ENCODE measurements at places on chromosomes 12 and 14. TPM values are rescaled to one million over a fixed set of nuclear protein-coding genes. Genes with fewer than 3 reads are reported as not detected.

- no peak overlapping the region for H3K27ac ChIP-seq
- peaks cover 27% of the 10 kb centered on the region for H3K4me1 ChIP-seq
- DNase-seq: no peak
- peaks cover 2% of the 10 kb centered on the region for H3K27me3 ChIP-seq
- H3K4me3 ChIP-seq: no peak overlapping the region
These were observed 3.8 kb downstream of the RAPGEF3 start for GRCh38 chr12:47754881-47755280.

GRCh38 chr14:61652526-61653262 is 42.6 kb upstream of the HIF1A start:
- DNase-seq: no peak
- no peak overlapping the region for H3K27ac ChIP-seq
- no peaks in the 10 kb centered on the region for H3K4me1 ChIP-seq
- H3K4me3 ChIP-seq: no peak overlapping the region
- H3K36me3 ChIP-seq: no peaks in the 10 kb centered on the region

- no peak for DNase-seq
- no peak overlapping the region for H3K4me3 ChIP-seq
- no peaks in the 10 kb centered on the region for H3K36me3 ChIP-seq
- H3K27me3 ChIP-seq: no peaks in the 10 kb centered on the region
- no peak overlapping the region for H3K27ac ChIP-seq
These were observed 210.5 kb downstream of the FOXN3 start for GRCh38 chr14:89206389-89207031.

Gene CLEC6A
- total RNA-seq: not detected

GRCh38 chr12:53726341-53726740 is 911 bp downstream of the CALCOCO1 start:
- no peaks in the 10 kb centered on the region for H3K4me1 ChIP-seq
- no peak for DNase-seq
- H3K36me3 ChIP-seq: no peaks in the 10 kb centered on the region
- peak overlapping the region; percentile 71 for H3K4me3 ChIP-seq
- H3K27me3 ChIP-seq: peaks cover 3% of the 10 kb centered on the region

- no peaks in the 10 kb centered on the region for H3K36me3 ChIP-seq
- H3K27me3 ChIP-seq: no peaks in the 10 kb centered on the region
- no peak overlapping the region for H3K4me3 ChIP-seq
These were observed 221.8 kb downstream of the PRKD1 start for GRCh38 chr14:29705801-29706200.

Gene HCAR1
- not detected for total RNA-seq

GRCh38 chr12:32120419-32120818 is 13.8 kb downstream of the BICD1 start:
- H3K27me3 ChIP-seq: no peaks in the 10 kb centered on the region
- peaks cover 9% of the 10 kb centered on the region for H3K4me1 ChIP-seq
- no peak overlapping the region for H3K4me3 ChIP-seq
- no peak for DNase-seq
- peak overlapping the region; percentile 48 for H3K27ac ChIP-seq

- H3K27ac ChIP-seq: no peak overlapping the region
These were observed 244.4 kb downstream of the ZFP36L1 start for GRCh38 chr14:68548194-68549076.

Gene VTI1B
- 98.7 TPM for total RNA-seq

- H3K4me1 ChIP-seq: peaks cover 8% of the 10 kb centered on the region
- H3K27me3 ChIP-seq: no peaks in the 10 kb centered on the region
These were observed 56.6 kb downstream of the PAX9 start for GRCh38 chr14:36718216-36718615.

Gene TAS2R14
- 0.80 TPM for total RNA-seq

Gene FRMD6
- 23.7 TPM for total RNA-seq

DNA sequence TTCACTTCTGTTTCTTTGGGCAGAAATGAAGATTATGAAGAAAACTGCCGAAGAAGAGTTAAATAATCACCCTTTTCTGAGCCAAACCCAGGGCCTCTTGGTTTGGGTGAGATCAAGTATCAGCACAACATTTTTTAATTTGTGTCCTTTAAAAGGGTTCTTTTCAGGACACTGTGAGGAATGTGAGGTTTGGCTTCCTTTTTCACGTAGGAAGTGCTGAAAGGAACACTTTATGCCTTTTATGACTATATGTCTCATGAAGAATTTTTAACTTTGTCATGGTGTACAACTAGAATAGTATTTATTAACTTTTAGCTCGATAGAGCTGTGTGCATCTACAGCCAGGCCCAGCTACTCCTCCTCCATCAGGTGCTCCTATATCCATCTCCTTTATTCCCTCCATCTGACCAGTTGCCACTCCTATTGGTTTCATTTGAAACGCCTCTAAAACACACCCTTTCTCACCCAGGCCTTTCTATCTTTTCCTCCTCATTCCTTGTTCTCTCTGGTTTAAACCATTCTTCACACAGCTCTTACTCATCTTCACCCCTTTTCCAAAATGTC is 103.6 kb upstream of the LRIG3 start:
- H3K36me3 ChIP-seq: no peaks in the 10 kb centered on the region
- DNase-seq: no peak
- H3K4me3 ChIP-seq: no peak overlapping the region
- no peaks in the 10 kb centered on the region for H3K27me3 ChIP-seq

DNA sequence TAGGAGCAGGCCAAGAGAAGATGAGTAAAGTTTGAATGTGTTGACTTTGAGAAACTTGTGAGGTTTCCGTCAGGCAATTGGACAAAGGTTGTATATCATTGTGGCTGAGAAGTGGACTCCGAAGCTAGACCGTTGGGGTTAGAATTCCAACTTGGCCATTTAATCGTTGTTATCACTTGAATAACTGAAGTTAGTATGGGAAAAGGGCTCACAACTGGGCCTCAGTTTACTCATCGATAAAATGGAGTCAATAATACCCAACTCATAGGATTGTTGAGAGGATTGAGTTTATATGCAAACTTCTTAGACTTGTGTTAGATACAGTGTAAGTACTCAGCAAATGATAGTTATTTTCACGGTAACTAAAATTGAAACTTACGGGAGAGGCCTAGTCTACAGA is 846 bp downstream of the SLIRP start:
- peaks cover 8% of the 10 kb centered on the region for H3K36me3 ChIP-seq
- H3K27ac ChIP-seq: no peak overlapping the region

GRCh38 chr12:67982164-67982563 is 7.1 kb upstream of the IFNG-AS1 start:
- H3K4me1 ChIP-seq: no peaks in the 10 kb centered on the region
- no peak overlapping the region for H3K27ac ChIP-seq
- no peak overlapping the region for H3K4me3 ChIP-seq
- H3K27me3 ChIP-seq: no peaks in the 10 kb centered on the region
- H3K36me3 ChIP-seq: no peaks in the 10 kb centered on the region

DNA sequence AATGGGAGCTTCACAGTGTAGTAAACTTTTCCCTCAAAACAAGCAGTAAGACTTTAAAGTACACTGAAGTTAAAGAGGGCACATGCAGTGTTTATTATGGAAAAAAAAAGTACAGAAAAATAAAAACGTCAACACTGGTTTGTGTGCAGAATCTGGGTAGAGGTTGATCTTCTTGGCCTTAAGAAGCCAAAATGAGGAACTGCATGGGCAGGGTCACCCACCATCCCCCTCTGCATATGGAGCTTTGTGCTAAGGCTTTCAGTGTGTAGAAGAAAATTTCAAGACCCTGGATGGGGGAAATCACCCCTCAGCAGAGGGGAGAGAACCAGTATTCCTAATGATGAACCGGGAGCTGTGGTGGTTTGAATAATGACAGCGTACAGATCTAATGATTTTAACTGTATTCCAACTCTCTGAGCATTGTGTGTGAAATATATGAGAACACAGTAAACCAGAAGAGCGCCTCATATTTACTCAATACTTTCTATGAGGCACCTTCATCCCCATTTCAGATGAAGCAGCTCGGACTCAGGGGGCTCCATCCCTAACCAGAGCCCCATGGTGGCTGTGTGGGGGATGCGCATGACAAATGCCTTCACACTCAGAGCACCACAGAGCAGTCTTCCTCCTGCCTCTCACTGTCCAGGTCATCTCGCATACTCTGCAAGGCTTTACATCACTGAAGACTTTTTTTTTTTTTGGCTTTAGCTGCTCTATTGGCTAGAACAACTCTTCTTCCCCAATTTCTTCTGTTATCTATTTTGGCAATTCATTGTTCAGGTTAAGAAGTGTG is 33.4 kb downstream of the ACADS start:
- H3K27ac ChIP-seq: no peak overlapping the region
- H3K4me3 ChIP-seq: no peak overlapping the region
- H3K4me1 ChIP-seq: peaks cover 10% of the 10 kb centered on the region
- DNase-seq: no peak
- H3K27me3 ChIP-seq: no peaks in the 10 kb centered on the region
- 0 out of 2 replicates have a peak, but pooled peaks cover 3% of the 10 kb centered on the region for H3K36me3 ChIP-seq

GRCh38 chr14:45133683-45134050 is 614 bp downstream of the FKBP3 start:
- H3K4me3 ChIP-seq: peak overlapping the region; percentile 93
- no peak for DNase-seq
- H3K4me1 ChIP-seq: no peaks in the 10 kb centered on the region
- H3K27me3 ChIP-seq: no peaks in the 10 kb centered on the region
- peaks cover 3% of the 10 kb centered on the region for H3K36me3 ChIP-seq
- peak overlapping the region; percentile 97 for H3K27ac ChIP-seq

GRCh38 chr12:15580431-15580830 is 208.8 kb downstream of the EPS8 start:
- no peaks in the 10 kb centered on the region for H3K27me3 ChIP-seq
- H3K4me1 ChIP-seq: no peaks in the 10 kb centered on the region
- H3K4me3 ChIP-seq: no peak overlapping the region
- H3K27ac ChIP-seq: no peak overlapping the region

- H3K27ac ChIP-seq: no peak overlapping the region
- no peaks in the 10 kb centered on the region for H3K27me3 ChIP-seq
- no peak overlapping the region for H3K4me3 ChIP-seq
- no peaks in the 10 kb centered on the region for H3K4me1 ChIP-seq
- no peaks in the 10 kb centered on the region for H3K36me3 ChIP-seq
These were observed 260.4 kb downstream of the DPF3 start for GRCh38 chr14:72633551-72633950.

GRCh38 chr12:96810057-96810456 is 97.0 kb upstream of the NEDD1 start:
- no peak for DNase-seq
- no peaks in the 10 kb centered on the region for H3K27me3 ChIP-seq
- no peak overlapping the region for H3K4me3 ChIP-seq
- H3K4me1 ChIP-seq: no peaks in the 10 kb centered on the region

GRCh38 chr14:33682760-33683159 is 268.1 kb downstream of the EGLN3 start:
- no peaks in the 10 kb centered on the region for H3K27me3 ChIP-seq
- no peaks in the 10 kb centered on the region for H3K4me1 ChIP-seq
- H3K36me3 ChIP-seq: no peaks in the 10 kb centered on the region
- no peak overlapping the region for H3K27ac ChIP-seq

DNA sequence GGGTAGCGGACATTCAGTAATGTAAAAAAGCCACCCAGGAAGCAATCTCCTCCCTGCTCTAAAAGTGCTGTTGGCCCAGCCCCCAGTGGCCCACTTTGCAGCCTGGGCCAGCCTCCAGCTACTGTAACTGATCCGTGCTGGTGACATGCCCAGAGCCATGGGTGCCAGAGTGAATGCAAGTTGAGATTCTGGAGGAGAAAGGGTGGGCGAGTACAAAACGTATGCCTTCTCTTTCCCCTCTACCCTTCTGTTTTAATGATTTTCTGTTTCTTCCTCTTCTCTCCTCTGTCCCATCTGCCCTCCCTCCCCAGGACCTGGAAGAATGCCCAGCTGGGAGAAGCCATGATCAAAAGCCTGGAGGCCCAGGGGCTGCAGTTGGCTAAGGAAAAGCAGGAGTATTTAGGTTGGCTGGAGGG is 16.9 kb downstream of the PLEKHD1 start:
- no peaks in the 10 kb centered on the region for H3K27me3 ChIP-seq
- no peak overlapping the region for H3K27ac ChIP-seq
- no peak for DNase-seq
- peaks cover 5% of the 10 kb centered on the region for H3K4me1 ChIP-seq
- no peak overlapping the region for H3K4me3 ChIP-seq

Gene C14orf180
- total RNA-seq: not detected

Gene SPIC
- not detected for total RNA-seq

DNA sequence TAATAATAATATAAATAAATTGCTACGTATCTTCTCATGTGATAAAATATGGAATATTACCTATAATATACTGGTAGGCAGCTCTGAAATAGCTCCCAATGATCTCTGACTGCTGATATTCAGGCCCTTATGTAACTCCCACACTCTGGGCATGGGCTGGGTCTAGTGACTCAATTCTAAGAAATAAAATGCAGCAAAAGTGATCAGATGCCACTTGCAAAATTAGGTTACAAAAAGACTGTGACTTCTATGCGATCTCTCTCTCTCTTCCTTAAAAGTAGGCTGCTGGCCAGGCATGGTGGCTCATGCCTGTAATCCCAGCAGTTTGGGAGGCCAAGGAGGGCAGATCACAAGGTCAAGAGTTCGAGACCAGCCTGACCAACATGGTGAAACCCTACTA is 10.3 kb upstream of the CACNB3 start:
- H3K4me1 ChIP-seq: peaks cover 7% of the 10 kb centered on the region
- no peak overlapping the region for H3K27ac ChIP-seq
- H3K36me3 ChIP-seq: no peaks in the 10 kb centered on the region
- no peak for DNase-seq
- peaks cover 13% of the 10 kb centered on the region for H3K27me3 ChIP-seq

- no peaks in the 10 kb centered on the region for H3K27me3 ChIP-seq
- no peaks in the 10 kb centered on the region for H3K36me3 ChIP-seq
- no peaks in the 10 kb centered on the region for H3K4me1 ChIP-seq
These were observed 84.1 kb downstream of the FBXL14 start for GRCh38 chr12:1510056-1510812.

DNA sequence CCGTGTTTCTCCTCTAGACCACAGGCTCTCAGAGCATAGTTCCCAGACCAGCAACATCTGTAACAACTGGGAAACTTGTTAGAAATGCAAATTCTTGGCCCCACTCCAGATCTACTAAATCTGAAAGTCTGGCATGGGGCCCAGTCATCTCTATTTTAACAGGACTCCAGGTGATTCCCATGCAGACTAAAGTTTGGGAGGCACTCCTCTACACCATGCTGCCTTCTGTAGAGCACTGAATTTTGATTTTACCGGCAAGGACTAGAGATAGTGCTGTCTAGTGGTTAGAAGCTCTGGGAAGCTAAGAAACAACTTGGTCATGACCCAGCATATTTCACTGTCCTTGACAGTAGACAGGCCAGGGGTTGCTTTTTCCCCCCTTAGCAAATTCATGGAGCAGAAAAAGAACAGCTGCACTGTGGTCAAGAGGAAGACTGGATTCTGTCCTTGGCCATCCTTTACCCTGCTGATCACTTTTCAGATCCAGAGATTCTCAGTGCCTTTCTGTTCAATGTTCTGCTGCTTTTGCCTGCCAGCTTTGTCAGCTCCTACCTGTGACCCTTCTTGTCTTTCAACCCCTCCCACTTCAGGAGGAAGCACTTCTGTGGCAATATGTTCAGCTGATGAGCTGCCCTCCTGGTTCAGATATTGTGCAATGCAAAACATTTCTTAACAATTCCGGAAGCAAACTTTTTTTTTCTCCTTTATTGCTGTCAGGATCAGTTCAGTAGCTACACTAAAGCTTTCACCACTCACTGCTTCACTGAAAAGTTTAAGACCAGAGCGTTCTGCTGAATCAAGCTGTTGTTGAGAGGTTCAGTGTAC is 133.8 kb upstream of the NUDT4 start:
- peaks cover 2% of the 10 kb centered on the region for H3K4me1 ChIP-seq
- no peaks in the 10 kb centered on the region for H3K36me3 ChIP-seq
- H3K27ac ChIP-seq: no peak overlapping the region

All from H1 (cell line).